T-helper 17 cell (primary cell): ENCODE measurements at places on chromosomes 16 and 17. TPM values are rescaled to one million over a fixed set of nuclear protein-coding genes. Genes with fewer than 3 reads are reported as not detected.

DNA sequence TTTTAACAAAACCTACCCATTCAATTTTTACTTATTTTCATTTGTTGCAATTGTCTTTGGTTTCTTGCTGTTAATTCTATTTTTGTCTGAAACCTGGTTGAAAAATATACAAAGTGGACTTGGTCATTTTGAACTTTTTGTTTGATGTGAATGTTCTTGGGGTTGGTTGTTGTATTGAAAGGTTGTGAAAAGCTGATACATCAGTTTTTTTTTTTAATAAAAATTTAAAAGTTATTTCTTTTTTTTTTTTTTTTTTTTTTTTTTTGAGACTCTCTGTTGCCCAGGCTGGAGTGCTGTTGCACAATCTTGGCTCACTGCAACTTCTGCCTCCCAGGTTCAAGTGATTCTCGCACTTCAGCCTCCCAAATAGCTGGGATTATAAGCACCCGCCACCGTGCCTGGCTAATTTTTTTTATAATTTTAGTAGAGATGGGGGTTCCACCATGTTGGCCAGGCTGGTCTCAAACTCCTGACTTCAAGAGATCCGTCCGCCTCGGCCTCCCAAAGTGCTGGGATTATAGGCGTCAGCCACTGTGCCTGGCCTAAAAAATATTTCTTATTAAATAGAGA, 28.9 kb downstream of the WIPF2 start:
- DNase-seq: no peak

DNA sequence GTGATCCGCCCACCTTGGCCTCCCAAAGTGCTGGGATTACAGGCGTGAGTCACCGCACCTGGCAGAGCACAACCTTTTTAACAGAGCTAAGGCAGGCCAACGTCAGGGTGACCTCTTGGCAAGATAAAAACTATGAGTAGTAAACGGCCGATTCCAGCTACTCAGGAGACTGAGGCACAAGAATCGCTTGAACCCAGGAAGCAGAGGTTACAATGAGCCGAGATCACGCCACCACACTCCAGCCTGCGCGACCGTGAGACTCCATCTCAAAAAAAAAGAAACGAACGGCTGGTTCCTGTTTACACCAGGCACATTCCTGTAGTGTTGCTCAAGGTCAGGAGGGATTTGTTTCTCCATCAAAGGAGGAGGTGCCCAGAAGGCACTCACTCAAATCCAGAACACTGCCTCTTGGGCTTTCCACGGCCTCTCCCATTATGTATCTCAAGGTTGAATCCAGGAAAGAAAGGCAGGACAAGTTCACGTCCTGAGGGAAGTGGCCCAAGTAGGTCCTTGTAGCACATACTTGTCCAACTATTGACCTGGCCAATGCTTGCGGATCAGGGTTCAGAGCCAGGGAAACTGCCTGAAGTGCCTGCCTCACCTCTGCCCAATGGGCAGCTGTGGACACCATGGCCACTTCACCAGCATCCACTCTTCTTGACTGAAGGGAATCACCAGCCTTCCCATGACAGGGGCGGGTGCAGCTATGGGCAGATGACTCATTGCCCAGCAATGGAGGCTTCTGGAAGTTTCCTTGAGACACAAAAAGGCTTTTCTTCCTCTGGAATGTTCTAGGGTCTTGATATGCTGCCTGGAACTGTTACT, 13.5 kb downstream of the KNOP1 start:
- no peak for DNase-seq

DNA sequence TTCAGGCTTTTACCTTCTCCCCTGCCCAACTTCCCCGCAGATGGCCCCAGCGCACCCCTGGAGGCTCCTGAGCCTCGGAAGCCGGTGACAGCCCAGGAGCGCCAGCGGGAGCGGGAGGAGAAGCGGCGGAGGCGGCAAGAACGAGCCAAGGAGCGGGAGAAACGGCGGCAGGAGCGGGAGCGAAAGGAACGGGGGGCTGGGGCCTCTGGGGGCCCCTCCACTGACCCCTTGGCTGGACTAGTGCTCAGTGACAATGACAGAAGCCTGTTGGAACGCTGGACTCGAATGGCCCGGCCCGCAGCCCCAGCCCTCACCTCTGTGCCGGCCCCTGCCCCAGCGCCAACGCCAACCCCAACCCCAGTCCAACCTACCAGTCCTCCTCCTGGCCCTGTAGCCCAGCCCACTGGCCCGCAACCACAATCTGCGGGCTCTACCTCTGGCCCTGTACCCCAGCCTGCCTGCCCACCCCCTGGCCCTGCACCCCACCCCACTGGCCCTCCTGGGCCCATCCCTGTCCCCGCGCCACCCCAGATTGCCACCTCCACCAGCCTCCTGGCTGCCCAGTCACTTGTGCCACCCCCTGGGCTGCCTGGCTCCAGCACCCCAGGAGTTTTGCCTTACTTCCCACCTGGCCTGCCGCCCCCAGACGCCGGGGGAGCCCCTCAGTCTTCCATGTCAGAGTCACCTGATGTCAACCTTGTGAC, 3.6 kb downstream of the MAPK7 start:
- DNase-seq: no peak

- DNase-seq: no peak
Observed at GRCh38 chr17:42879596-42879985, 21.0 kb upstream of the G6PC1 start.

DNA sequence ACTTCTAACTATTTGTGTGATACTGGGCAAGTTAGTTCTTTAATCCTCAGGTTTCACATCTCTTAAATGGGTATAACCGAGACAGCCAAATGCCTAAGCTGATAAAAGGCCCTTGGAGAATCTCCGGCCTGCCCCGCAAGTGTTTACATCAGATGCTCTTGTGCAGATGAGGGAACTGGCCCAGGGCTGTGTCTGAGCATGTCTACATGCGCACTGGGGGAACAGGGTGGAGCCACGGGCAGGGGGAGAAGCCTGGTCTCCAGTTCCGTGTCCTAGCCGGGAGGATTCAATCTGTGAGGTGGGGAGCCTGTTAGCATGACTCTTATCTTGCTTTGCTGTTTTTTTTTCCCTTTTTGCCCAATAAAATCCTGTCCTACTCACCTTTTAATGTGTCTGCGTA, 222.9 kb downstream of the CDH8 start:
- DNase-seq: no peak

DNA sequence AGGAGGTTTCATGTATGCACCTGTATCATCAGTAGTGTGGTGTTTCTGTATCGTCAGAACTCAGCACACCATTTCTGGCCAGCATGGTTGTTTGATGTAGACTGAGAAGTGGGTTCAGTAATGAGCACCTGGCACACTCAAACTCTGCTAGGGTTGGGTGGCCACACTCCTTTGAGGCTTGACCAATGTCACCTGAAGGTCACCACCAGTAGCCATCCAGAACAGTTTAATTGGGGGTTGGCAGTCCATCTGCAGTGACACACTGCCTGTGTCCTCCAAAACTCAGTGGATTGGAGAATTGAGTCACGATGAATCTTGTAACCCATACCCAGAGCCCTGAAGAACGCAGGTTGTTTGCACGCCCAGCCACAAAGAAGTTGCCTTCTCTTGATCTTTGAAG, 86.8 kb upstream of the HSBP1 start:
- no peak for DNase-seq

DNA sequence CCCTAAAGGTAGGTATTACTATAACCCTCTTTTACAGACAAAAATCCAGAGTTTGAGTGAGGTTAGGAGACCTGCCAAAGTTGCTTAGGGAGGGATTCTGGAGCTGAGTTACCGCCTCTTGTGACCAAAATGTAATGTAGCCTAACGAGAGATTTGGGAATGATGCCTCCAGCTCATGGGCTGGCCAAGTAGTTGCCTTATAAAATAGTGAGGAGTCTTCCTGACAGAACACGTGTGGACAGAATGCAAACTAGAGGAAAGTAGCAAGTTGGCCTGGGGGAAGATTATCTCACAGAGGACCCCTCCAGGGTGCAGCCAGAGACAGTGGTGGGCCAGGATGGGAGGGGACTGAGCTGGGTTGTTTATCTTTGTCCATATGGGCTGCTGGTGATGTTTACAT, 543.7 kb upstream of the CDH11 start:
- DNase-seq: no peak

- DNase-seq: no peak
Observed at GRCh38 chr16:49050607-49051006, 231.0 kb downstream of the CBLN1 start.

GRCh38 chr16:180681-181564, 664 bp downstream of the HBQ1 start:
- DNase-seq: peak; percentile 89

- peak; percentile 62 for DNase-seq
Observed at GRCh38 chr17:50199803-50200456, 1.5 kb downstream of the COL1A1 start.

GRCh38 chr17:79545251-79546005, 65.4 kb downstream of the RBFOX3 start:
- DNase-seq: no peak

DNA sequence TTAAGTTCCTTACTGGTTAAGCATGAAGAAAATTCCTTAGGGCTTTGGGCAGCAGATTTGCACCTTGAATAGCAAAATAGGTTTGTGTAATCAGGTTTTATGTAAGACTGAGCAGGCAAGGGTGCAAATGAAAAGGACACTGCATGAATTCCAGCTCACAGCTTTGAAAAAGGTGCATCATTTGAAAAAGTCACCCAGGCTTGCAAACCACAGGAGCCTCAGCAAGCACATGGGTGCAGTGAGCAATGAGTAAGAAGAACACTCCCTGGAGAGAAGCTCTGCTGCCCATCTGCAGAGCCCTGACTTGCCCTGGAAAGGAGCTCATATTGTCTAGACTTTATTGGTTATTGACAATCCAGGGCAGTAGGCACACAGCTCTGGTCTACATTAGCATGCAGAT, 165.6 kb upstream of the KCNJ16 start:
- no peak for DNase-seq

GRCh38 chr17:58960068-58960467, 146.6 kb downstream of the TRIM37 start:
- no peak for DNase-seq

GRCh38 chr17:57422574-57423164, 166.3 kb downstream of the MSI2 start:
- DNase-seq: no peak

- DNase-seq: no peak
Observed at GRCh38 chr17:73017658-73018057, 74.8 kb downstream of the SLC39A11 start.

DNA sequence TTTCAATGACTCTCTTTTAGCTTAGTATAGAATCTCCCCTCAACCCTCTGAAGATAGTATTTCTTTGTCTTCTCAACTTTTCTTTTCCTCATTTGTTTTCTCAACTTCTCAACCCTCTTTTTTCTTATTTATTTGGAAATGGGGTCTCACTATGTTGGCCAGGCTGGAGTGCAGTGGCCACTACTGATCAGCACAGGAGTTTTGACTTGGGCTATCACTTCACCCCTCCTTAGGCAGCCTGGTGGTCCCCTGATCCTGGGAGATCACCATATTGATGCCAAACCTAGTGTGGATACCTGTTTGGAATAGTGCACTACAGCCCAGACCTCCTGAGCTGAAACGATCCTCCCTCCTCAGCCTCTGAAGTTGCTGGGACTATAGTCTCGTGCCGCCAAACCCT, 79.8 kb downstream of the PITPNC1 start:
- no peak for DNase-seq

DNA sequence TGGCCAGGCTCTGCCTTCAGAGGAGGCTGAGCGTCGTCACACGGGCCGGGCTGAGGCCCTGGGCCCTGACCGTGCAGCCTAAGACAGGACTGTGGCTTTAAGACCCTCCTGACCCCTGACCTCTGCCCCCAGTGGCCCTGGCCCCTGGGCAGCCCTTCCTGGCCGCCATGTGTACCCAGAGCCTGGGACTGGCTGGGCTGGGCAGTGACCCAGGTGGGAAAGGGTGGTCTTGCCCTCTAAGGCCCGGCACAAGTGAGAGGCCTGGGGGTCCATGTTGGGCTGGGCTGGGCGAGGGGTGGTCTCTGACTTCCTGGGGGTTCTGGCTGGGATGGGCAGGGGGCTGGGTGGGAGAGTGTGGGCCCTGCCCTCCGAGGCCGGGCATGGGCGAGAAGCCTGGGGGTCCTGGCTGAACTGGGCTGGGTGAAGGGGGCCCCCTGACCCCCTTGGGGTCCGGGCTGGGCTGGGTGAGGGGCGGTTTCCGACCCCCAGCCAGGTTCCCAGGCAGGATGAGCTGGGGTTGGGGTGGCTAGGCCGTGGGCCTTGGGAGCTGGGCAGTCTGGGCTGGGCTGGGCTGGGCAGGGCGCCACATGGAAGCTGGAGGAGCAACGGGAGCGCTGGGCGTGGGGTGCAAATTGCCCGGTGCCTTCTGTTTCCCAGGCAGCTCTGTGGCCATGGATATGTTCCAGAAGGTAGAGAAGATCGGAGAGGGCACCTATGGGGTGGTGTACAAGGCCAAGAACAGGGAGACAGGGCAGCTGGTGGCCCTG, at the start of gene CDK3:
Gene CDK3, plus strand, starts transcription at position 101 of the 767 bp plus-strand sequence. Its CDS starts 571 bp downstream, at position 672.
- no peak for DNase-seq

- no peak for DNase-seq
Observed at GRCh38 chr17:8892338-8892690, 24.8 kb upstream of the PIK3R6 start.

DNA sequence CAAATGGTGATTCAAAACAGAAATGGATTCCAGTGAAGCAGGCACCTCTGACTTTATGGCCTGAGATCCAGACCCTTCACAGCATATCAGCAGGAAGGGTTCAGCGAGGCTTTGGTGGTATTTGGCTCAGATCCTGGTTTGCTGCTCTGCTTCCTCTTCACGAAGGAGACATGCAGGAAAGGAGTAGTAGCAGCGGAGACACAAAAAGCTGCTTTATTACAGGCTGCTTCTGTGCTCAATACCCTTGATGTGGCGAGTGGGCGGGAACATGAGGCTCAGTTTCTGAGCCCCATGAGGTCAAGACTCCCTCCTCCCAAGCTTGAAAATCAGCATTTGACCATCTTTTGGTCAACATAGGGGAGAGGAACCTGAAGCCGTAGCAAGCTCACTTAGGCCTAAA, 213.3 kb upstream of the AXIN2 start:
- no peak for DNase-seq

DNA sequence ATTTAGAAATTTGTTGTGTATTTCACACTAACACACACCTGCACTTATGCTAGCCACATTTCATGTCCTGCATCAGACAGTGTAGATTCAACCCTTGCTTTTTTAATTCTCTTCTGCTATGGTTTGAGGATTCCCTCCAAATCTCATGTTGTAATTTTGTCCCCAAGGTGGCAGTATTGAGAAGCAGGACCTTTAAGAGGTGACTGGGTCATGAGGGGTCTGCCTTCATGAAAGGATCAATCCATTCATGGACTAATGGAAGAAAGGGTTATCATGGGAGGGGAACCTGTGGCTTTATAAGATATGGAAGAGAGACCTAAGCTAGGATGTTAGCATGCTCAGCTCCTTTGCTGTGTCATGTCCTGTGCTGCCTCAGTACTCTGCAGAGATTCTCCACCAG, 1032.2 kb downstream of the CDH11 start:
- DNase-seq: no peak

The SMYD4 gene
- 16.8 TPM for total RNA-seq

The CFAP97D1 gene
- not detected for total RNA-seq

The SSTR5 gene
- total RNA-seq: not detected

The ALOX15B gene
- not detected for total RNA-seq

The BTBD17 gene
- total RNA-seq: not detected

The KRT33A gene
- total RNA-seq: not detected
